Left colon (tissue), 2 donors: ENCODE measurements at places on chromosomes 7 and 10. TPM values are rescaled to one million over a fixed set of nuclear protein-coding genes. Genes with fewer than 3 reads are reported as not detected.

DNA sequence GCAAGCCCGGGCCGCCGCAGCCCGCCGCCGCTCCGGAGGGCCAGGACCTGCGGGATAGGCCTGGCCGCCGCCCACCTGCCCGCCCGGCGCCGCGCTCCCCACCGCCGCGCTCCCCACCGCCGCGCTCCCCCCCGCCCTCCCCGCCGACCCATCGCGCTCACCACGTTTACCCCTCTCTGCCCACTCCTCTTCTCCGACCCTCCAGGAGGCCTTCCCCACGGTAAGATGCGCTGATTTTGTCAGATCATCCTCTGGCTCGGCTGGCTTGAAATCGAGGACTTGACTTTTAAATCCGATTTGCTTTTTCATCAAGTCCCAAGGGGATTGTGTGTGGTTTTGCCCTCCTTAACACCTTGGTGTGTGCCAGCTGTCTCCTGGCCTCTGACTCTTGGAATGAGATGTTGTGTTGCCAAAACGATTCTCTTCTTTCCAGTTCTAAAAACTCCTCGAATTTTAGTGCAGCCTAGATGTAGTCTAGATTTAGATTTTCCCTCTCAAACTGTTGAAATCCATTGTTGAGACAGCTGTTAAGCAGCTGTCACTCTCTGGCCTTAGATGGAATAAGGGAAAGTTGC lies 738 bp downstream of the POM121 start:
- DNase-seq: no peak

- no peak for DNase-seq
Observed at GRCh38 chr7:42272793-42273665, 36.0 kb upstream of the GLI3 start.

GRCh38 chr7:36668750-36669149 lies 55.5 kb downstream of the AOAH start:
- DNase-seq: no peak

GRCh38 chr10:15896654-15897053 lies 36.3 kb upstream of the MINDY3 start:
- no peak for DNase-seq

Gene ACSM6
- total RNA-seq: not detected

Gene GNG11
- total RNA-seq: 4.2 TPM

GRCh38 chr10:112663234-112664125 lies 216.5 kb downstream of the VTI1A start:
- no peak for DNase-seq

DNA sequence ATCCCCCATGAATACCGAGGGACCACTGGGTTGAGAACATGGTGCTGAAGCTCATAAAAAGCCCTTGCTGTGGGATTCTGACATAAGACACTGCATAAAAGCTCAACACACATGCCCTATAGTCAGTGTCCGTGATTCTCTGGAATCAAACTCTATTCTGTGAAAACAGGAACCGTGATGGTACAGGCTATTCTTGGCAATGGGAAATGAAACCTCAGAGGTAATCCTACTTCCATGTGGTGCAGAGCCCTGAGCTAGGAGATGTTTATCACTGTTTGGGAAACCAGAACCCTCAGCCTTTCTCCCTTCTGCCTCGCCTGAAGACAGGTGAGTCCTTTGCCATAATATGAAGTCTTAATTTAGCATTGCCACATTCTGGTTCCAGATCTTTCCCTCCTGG lies 80.8 kb upstream of the PRSS1 start:
- no peak for DNase-seq
